ENCODE measurements at places on chromosomes 4 and X.

GRCh38 chr4:178553201-178553600 is 1111.0 kb upstream of the AGA start:
- no peak for DNase-seq

DNA sequence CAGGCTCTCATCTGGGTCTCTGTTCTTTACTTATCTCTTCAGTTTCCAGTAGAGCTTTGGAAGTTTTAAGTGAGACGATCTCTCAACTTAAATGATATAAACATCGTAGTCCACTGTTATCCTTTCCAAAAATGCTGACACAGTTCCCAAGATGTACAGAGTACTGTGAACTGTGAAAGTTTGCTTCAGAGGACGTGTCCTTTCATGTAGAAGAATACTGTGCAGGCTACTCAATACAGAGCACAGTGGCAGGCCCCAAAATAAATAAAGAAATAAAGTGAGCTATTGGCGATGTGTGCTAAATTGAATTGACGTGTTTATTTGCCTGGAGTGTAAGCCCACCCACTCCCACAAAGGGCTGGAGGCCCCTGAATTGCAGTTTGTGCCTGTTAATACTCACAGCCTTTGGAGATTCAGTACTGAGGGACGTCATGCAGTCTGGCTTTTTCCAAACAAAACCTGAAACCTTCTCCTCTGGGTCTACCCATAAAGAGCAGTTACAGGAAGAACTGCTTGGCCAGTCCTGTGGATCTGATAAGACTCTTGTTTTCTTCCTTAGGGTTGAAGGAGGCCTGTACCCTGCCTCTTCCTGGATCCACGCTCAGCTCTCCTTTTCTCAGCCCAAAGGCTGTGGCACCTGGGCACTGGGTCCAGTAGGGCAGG is 66.1 kb downstream of the SOWAHB start:
- DNase-seq = no peak

DNA sequence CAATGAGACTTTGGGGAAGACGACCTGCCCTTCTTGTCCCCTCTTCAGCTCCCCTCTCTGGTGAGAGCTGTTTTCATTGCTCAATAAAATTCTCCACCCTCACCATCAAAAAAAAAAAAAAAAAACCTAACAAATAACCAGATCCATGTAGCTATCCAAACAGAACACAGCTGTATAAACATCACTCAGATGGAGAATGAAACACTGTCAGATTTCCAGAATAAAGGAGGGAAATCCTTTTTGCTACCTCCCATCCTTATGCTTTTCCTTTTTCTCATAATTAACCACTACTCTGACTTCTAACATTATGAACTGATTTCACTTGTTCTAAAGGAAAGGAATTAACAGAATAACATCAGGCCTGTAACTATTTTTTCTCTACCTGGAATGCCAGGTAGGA is 155.6 kb downstream of the PPP4R3C start:
- DNase-seq = no peak

- no peak for DNase-seq
These were observed 577 bp upstream of the PIM2 start for GRCh38 chrX:48919360-48919841.

DNA sequence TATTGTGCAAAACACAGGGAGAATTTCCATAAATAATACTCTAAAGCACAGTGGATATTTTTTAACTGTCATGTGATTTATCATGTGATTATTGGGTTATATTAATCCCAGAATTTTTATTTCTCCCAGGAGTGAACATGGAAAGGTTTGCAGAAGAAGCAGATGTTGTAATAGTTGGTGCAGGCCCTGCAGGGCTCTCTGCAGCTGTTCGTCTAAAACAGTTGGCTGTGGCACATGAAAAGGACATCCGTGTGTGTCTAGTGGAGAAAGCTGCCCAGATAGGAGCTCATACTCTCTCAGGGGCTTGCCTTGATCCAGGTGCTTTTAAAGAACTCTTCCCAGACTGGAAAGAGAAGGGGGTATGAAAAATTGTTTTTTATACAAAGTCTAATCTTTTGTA is 10.0 kb downstream of the ETFDH start:
- no peak for DNase-seq
